ENCODE measurements at places on chromosomes 3 and 15.

DNA sequence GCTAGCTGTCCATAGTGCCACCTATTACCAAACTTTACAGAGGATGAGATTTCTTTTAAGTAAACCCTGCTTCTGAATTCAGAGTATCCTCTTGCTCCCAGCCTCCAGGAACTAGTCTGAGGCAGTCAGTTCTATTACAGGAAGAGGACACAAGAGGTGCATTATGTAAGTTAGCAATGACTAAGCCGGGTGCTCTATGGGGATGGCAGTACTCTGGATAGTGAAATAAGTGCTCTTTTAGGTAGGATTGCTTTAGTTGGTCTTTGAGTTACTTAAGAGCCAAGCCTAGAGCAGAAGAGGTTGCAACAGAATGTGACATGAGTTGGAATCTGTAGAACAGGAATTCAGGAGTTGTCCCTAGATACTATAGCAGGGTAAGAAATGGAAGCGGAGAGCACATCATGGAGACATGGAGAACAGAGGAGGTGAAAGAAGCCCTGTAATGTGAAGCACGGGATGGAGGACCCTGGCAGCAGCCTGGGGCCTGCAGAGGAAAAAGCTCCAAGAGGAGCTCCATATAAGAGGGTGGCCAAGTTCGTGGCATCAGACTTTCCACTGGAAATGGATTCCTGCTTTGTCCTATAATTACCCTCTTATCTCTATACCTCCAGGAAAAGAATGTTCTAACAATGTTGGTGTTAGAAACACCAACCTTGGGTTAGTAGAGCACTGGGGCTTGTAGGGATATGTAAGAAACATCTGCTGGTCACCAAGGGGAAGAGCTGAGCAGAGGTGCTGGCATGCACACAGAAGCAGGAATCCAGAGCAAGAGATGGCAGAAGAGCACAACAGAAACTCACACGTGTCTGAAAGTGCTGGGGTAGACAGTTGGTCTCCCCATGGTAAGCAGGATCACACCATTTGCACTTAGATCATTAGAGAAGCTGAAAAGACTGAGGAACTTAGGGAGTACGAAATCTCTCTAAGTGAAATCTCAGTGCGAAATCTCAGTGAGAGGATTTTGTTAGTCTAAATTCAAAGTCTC is 851.1 kb downstream of the FHIT start:
- DNase-seq: no peak

- DNase-seq: no peak
These were observed at the start of gene LTF for GRCh38 chr3:46464326-46465195. LTF (minus strand) TSS chr3:46464905; CDS start chr3:46464867, 38 bp downstream.

DNA sequence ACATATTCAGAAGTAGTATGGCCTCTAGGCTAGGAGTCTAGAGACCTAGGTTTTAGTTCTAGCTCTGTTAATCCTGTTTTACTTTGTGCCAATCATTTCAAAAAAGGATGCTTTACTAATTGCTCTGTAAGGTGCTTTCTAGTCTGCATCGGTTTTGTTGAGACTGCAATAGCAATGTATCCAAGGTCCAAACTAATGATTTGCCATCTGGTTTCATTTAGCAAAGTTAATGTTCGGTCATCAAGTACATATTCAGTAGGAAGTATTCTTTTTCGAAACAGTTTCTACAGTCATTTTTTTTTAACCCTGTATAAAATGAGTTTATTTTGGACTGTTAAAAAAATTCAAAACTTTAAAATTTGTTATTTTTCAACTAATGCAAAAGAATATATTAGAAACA is 2.0 kb upstream of the GALK2 start:
- no peak for DNase-seq

GRCh38 chr15:25718169-25718536 is 145.0 kb downstream of the ATP10A start:
- no peak for DNase-seq

- peak; percentile 80 for DNase-seq
These were observed 120.1 kb downstream of the ANP32A start for GRCh38 chr15:68700455-68701123.

GRCh38 chr15:59307165-59307537 is 65.5 kb downstream of the MYO1E start:
- DNase-seq: peak; percentile 45

DNA sequence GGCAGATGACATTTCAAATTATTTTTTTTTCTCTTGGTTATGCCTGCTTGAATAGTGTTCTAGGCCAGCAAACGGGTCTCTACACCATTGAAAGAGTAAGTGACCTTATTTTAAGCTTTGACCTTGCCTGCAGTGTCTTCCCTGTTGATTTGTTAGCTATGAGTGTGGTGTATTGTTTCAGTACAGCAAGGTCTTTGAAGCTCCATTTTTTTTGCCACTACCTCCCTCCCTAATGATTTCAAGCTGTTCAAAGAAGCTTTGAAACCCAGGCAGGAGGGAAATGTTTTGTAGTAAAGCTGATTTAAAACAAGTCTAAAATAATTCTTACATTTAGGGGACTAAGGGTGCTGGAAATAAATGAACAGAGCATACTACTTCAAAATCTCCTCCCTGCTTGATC is 1249.8 kb downstream of the ROBO1 start:
- DNase-seq: no peak

- DNase-seq: no peak
These were observed 12.0 kb downstream of the EXOSC7 start for GRCh38 chr3:44988073-44988472.

- no peak for DNase-seq
These were observed 40.8 kb downstream of the MESD start for GRCh38 chr15:80948651-80949292.

DNA sequence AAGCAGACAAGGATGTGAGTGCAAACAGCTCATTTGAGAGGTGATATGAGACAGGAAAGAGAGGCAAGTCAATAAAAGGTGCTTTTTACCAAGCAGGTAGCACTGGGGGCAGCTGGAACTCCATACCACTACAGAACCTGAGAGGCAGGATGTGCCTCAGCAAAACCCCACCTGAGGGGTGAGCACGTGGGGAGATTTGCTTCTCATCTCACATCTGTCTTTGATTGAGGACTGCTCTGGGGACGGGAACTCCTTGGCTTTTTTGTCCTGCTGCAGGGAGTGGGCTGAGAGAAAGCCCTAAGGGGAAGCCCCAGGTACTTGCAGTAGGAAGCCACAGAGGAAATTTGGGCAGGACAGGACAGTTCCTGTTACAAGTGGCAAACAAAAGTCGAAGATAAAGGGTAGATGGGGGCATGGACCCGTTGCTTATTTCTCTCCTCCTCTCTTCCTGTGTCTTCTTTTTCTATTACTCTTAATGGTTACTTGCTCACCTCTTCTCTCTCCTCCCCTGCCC is 27.1 kb downstream of the CFAP161 start:
- DNase-seq: no peak

GRCh38 chr15:46854564-46854963 is 862.7 kb upstream of the SEMA6D start:
- no peak for DNase-seq

- no peak for DNase-seq
These were observed 247.1 kb upstream of the CDIN1 start for GRCh38 chr15:36332301-36332700.

DNA sequence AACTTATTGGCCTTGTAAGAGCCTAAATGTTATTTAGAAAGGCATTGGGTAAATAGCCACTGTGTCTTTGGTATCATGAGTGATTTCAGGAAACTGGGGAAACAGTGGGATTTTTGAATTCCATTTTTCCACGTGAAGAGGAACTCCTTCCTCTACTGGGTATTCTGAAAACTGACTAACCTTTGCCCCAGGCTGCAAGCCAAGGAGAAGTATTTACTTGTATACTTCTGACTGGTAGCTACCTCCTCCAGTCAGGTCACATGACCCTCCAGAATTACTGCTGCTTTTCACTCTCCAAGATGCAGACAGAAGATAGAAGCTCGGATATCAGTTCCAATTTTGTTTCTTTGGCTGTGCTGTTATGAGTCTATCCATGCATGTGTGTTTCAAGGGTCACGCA is 50.9 kb upstream of the MAP3K13 start:
- DNase-seq: no peak

DNA sequence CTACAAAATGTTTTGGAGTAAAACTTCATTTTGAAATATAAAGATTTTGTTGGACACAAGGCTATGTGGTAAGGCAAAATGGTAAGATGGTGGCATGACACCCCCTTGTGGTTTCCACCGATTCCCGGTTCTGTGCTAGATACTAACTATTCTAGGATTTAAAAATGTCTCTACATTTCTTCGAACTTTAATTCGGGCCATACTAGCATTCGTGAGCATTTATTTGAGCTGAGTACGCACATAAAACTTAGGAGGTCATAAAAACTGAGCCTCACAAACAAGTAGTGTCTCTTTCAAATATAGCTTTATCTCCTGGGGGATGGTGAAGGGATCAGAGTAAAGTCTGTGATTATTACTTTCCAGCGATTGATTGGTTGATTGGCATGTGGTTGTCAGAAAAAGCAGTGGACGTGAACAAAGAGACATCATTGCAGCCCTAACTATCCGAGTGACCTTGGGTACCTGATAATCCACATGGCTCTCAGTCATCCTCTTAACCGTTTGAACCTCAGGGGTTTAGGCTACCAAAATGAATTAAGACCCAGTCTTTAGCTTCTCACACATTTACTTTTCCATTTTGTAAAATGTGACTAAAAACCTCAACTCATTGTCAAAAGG is 1.1 kb upstream of the ZNF639 start:
- peak; percentile 36 for DNase-seq

DNA sequence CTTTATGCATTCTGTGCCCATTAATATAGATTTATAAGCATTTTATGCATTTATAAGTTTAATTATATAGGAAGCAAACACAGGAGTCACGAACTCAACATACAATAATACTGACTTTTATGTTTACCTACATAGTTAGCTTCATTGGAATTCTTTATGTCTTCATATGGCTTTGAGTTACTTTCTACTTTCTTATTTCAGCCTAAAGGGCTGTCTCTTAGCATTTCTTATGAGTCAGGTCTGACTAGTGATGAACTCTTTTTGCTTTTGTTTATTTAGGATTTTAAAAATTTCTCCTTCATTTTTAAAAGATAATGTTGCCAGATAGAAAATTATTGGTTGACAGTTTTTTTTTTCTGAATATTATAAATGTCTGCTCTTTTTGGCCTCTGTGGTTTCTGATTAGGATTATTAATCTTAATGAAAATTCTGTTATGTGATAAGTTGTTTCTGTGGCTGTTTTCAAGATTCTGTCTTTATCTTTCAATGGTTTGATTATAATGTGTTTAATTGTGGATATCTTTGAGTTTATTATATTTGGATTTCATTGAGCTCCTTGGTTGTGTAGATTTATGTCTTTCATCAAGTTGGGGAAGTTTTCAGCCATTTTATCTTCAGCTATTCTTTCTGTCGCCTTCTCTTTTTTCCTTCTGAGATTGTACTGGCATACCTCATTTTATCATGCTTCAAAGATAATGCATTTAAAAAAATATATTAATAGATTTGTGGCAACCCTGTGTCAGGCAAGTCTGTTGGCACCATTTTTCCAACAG is 54.3 kb downstream of the ATP2C1 start:
- no peak for DNase-seq

GRCh38 chr3:196120291-196120951 is 38.5 kb upstream of the TFRC start:
- DNase-seq: no peak

GRCh38 chr15:67901922-67902321 is 62.1 kb upstream of the RNU6-1 start:
- no peak for DNase-seq

DNA sequence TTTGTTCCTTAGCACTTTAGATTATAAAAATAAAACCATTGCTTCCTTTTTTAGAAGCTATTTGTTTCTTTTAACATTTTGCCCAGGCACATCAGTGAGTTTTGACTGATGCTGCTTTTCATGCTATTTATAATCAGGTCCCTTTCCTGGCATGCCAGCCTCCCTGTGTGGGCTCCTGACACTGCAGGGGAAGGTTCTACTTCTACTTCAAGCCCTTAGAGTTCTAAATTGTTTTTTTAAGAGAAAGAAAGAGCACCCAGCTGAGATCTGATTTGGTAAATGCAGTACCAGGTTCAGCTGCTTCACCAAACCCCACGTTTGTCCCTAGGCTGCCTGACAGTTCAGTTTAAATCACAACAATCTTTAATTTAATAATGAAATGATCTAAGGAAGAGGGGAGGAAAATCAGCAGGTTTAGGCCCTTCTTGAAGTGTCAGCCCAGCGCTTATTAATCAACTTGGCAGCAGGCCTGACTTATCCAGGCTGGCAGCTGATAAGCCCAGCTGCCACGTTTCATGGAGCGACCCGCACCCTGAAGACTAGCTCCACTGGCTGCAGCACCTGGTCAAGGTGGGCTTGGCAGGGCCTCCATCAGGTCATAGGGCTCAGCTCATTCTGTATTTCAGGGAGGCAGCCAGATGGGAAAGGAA is 29.0 kb downstream of the HGD start:
- no peak for DNase-seq

- DNase-seq: no peak
These were observed 189.3 kb upstream of the ROBO1 start for GRCh38 chr3:79957066-79957465.

DNA sequence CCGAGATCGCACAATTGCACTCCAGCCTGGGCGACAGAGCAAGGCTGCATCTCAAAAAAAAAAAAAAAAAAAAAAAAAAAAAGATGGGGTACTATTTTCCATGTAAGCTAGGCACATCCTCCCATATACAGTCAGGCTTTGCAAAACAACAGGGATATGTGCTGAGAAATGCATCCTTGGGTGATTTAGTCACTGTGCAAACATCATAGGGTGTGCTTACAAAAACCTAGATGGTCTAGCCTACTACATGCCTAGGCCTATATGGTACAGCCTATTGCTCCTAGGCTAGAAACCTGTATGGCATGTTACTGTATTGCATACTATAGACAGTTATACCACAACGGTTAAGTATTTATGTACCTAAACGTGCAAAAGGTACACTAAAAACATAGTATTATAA is 75.0 kb downstream of the TTBK2 start:
- no peak for DNase-seq
